ENCODE measurements at places on chromosomes 13 and 19.

DNA sequence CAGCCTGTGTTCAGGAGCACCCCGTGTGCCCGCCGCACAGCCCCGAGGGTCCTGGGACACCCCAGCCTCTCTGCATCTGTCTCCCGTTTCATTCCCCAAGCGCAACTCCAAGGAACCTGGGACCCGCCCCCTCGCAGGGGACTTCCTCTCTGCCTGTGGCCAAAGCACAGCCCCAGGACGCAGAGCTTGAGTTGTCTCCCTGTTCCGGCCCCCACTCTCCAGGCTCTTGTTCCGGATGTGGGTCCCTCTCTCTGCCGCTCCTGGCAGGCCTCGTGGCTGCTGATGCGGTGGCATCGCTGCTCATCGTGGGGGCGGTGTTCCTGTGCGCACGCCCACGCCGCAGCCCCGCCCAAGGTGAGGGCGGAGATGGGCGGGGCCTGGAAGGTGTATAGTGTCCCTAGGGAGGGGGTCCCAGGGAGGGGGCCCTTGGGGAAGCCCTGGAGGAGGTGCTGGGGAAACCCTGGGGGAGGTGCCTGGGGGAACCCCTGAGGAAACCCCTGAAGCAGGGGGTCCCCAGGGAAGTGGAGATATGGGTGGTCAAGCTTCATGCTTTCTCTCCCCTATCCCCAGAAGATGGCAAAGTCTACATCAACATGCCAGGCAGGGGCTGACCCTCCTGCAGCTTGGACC lies 1.3 kb downstream of the HCST start:
- H3K27ac ChIP-seq: peak overlapping the region; percentile 99
- peaks cover 41% of the 10 kb centered on the region for H3K36me3 ChIP-seq
- peaks cover 59% of the 10 kb centered on the region for H3K4me1 ChIP-seq
- DNase-seq: peak; percentile 86
- H3K27me3 ChIP-seq: no peaks in the 10 kb centered on the region

GRCh38 chr13:96089749-96090239 lies at the start of gene HS6ST3:
Gene HS6ST3, plus strand, starts transcription at chr13:96090107.
- H3K4me3 ChIP-seq: no peak within 1 kb of the TSS
- DNase-seq: no peak
- H3K4me1 ChIP-seq: no peaks in the 10 kb centered on the region
- H3K36me3 ChIP-seq: no peaks in the 10 kb centered on the region
- H3K27me3 ChIP-seq: peaks cover 56% of the 10 kb centered on the region
- H3K27ac ChIP-seq: no peak within 1 kb of the TSS

GRCh38 chr19:2976609-2977000 lies 759 bp upstream of the TLE6 start:
- peaks cover 17% of the 10 kb centered on the region for H3K4me1 ChIP-seq
- H3K27ac ChIP-seq: peak overlapping the region; percentile 59
- peak overlapping the region; percentile 83 for H3K4me3 ChIP-seq

- DNase-seq: no peak
- no peaks in the 10 kb centered on the region for H3K4me1 ChIP-seq
- no peaks in the 10 kb centered on the region for H3K27me3 ChIP-seq
- no peak overlapping the region for H3K27ac ChIP-seq
- no peaks in the 10 kb centered on the region for H3K36me3 ChIP-seq
Observed at GRCh38 chr13:107743100-107743499, 472.2 kb downstream of the LIG4 start.

GRCh38 chr13:101150998-101151397 lies 265.3 kb downstream of the NALCN start:
- no peak overlapping the region for H3K4me3 ChIP-seq
- no peaks in the 10 kb centered on the region for H3K4me1 ChIP-seq
- H3K27me3 ChIP-seq: peaks cover 52% of the 10 kb centered on the region
- no peaks in the 10 kb centered on the region for H3K36me3 ChIP-seq
- DNase-seq: no peak

DNA sequence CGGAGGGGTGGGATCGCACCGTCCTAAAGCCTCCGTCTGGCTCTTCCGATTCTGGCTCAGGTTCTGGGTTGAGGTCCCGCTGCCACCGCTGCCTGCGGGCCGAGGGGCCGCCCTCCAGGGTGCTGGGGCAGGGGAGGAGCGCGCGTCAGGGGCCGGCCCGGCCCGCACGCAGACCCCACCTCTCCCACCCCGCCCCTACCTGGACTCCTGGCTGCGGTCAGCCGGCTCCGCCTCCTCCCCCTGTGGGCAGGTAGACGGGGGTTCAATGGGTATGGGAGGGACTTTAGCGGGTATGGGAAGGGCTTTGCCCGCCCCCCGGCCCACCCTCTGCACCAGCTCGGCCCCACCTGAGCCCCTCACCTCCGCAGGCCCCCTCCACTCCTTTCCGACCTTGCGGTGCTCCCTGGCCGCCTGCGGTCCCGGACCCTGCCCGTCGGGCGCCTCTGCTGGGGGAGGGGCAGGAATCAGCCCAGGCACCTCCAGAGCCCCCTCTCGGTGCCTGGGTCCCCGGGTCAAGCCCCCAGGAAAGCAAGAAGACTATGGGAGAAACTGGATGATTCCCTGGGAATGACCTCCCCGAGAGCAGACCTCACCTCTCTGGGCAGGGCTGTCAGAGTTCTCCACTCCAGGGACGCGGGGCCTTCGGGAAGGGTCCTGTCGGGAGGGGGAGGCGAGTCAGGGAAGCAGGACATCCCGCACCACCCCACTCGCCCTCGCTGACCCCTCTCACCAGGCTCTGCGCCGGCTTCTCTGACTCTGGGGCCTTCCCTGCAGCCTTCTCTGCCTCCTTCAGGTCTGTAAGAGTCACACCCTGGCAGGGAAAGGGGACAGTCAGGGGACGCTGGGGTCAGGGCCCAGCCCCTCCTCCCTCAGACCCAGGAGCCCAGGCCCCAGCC lies 17.0 kb downstream of the EPS8L1 start:
- H3K4me1 ChIP-seq: peaks cover 19% of the 10 kb centered on the region
- H3K27ac ChIP-seq: no peak overlapping the region
- peaks cover 13% of the 10 kb centered on the region for H3K27me3 ChIP-seq
- no peak overlapping the region for H3K4me3 ChIP-seq

GRCh38 chr19:13164343-13165161 lies 14.3 kb downstream of the IER2 start:
- peaks cover 68% of the 10 kb centered on the region for H3K4me1 ChIP-seq
- peak overlapping the region; percentile 95 for H3K27ac ChIP-seq
- H3K27me3 ChIP-seq: no peaks in the 10 kb centered on the region
- no peak for DNase-seq

DNA sequence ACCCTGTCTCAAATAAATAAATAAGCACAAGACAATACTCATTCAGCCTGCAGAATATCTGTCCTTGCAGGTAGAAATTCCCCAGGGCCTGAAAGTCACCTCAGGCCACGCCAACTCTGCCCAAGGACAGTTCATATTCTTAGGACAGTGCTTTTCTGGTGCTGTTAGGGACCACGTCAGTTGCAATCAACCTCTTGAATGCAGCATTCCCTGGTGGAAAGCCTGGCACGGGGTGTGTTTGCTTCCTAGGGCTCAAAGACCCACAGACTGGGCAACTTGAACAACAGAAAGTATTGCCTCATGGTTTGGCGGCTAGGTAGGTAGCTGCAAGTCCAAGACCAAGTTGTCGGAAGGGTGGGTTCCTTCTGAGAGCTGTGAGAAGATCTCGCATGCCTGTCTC lies 160.3 kb downstream of the KCTD15 start:
- peaks cover 62% of the 10 kb centered on the region for H3K27me3 ChIP-seq
- H3K4me1 ChIP-seq: no peaks in the 10 kb centered on the region
- no peak overlapping the region for H3K4me3 ChIP-seq

DNA sequence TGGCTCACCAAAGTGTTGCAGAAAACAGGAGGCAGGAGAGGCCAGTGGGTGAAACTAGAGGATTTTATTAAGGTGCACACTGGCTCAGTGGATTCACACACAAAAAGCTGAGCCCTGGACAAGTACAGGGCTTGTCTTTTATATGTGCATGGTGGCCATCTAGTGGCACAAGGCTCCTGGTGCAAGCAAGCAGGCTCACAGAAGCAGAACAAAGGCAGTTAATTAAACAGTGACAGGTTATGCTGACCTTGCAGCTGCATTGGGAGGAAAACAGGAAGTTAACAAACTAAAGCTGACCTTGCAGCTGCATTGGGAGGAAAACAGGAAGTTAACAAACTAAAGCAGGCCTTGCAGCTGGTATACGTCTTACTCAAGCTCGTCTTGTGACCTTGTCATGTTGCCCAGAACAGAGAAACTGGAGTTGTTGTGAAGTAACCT lies 65.3 kb upstream of the ZNF681 start:
- H3K4me1 ChIP-seq: no peaks in the 10 kb centered on the region
- H3K27me3 ChIP-seq: no peaks in the 10 kb centered on the region
- no peak for DNase-seq
- no peaks in the 10 kb centered on the region for H3K36me3 ChIP-seq
- H3K27ac ChIP-seq: no peak overlapping the region
- H3K4me3 ChIP-seq: no peak overlapping the region

- no peak for DNase-seq
- no peaks in the 10 kb centered on the region for H3K27me3 ChIP-seq
- H3K4me3 ChIP-seq: no peak overlapping the region
Observed at GRCh38 chr13:105538346-105538745, 997.1 kb downstream of the EFNB2 start.

GRCh38 chr13:62879071-62879470 lies 1463.4 kb upstream of the PCDH20 start:
- no peaks in the 10 kb centered on the region for H3K4me1 ChIP-seq
- no peak for DNase-seq
- no peak overlapping the region for H3K4me3 ChIP-seq
- H3K36me3 ChIP-seq: no peaks in the 10 kb centered on the region
- H3K27ac ChIP-seq: no peak overlapping the region

DNA sequence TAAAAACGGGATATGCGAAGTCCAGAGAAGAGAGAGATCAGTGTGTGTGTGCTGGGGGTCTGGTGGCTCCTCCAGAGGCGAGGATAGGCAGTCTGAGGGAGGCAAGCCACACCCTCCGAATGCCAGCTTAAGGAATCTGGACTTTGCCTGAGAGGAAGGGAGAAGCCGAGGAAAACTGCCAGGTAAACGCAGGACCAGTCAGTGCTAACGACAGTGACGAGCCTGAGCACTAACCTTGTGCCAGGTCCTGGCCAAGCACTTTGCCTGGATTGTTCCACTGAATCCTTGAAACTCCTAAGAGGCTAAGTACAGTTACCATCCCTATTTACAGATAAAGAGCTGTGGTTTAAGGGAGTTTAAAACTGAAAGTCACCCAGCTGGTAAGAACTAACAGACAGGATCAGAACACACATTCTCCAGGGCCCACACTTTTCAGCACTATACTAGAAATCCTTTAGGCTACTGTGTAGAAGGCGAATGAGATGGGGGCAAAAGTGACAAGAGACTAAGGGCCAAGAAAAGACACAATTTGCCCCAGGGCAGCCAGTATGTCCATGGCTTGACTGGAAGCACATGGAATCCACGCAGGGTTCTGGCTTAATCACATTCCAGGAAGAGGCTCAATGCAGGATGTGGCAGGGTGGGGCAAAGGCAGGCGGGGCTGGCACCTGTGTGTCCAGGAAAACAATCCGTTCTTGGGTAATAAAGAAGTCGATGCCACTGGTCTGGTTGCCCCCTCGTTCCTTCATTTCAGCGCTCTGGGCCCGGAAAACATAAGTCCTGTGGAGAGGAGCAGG lies 15.1 kb downstream of the SMG9 start:
- H3K4me1 ChIP-seq: peaks cover 38% of the 10 kb centered on the region
- peak overlapping the region; percentile 34 for H3K4me3 ChIP-seq
- H3K27ac ChIP-seq: peak overlapping the region; percentile 86
- peaks cover 33% of the 10 kb centered on the region for H3K36me3 ChIP-seq
- no peak for DNase-seq

DNA sequence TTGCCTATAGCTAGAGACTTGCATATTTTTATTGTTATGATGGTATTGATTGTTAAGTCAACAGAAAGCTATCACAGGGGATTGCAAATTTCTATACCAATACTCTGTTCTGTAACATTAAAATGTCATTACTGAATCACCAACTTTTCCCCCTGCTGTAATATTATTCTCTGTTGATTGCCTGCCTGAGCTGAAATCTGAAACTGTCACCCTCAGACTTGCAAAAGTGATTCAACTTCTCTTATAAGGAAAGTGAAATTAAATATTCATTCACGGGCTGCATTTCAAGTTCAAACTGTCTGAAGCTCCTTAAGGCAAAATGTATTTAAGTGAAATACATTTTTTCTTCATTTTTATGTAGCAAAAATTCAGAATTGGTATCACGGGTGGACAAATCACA lies 723.2 kb downstream of the PCDH9 start:
- no peak overlapping the region for H3K4me3 ChIP-seq
- no peaks in the 10 kb centered on the region for H3K27me3 ChIP-seq
- DNase-seq: no peak
- H3K27ac ChIP-seq: no peak overlapping the region
- H3K4me1 ChIP-seq: no peaks in the 10 kb centered on the region

DNA sequence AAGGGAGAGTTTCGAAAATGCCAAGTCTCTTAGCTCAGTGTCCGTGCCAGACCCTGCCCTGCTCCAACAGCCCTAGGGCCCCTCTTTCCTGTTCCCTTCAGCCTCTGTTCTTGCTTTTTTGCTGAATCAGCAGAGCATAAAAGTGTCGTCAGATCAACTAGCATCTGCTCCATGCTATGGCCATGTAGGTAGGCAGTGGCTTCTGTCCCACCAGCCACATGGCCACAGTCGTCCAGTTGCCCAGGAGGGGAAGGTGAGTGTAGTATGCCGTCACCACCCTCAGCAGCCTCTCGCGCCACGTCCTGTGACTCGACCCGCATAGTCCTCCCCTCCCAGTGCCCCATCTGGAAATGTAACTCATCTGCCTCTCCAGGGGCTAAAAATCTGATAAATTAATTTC lies 50.9 kb upstream of the ATP11A start:
- H3K36me3 ChIP-seq: peaks cover 3% of the 10 kb centered on the region
- peaks cover 64% of the 10 kb centered on the region for H3K27me3 ChIP-seq
- DNase-seq: no peak
- H3K4me3 ChIP-seq: no peak overlapping the region
- no peak overlapping the region for H3K27ac ChIP-seq

GRCh38 chr13:38872693-38873092 lies 117.9 kb downstream of the STOML3 start:
- peaks cover 21% of the 10 kb centered on the region for H3K27me3 ChIP-seq
- no peak overlapping the region for H3K27ac ChIP-seq
- H3K4me1 ChIP-seq: no peaks in the 10 kb centered on the region
- H3K36me3 ChIP-seq: no peaks in the 10 kb centered on the region
- no peak overlapping the region for H3K4me3 ChIP-seq

DNA sequence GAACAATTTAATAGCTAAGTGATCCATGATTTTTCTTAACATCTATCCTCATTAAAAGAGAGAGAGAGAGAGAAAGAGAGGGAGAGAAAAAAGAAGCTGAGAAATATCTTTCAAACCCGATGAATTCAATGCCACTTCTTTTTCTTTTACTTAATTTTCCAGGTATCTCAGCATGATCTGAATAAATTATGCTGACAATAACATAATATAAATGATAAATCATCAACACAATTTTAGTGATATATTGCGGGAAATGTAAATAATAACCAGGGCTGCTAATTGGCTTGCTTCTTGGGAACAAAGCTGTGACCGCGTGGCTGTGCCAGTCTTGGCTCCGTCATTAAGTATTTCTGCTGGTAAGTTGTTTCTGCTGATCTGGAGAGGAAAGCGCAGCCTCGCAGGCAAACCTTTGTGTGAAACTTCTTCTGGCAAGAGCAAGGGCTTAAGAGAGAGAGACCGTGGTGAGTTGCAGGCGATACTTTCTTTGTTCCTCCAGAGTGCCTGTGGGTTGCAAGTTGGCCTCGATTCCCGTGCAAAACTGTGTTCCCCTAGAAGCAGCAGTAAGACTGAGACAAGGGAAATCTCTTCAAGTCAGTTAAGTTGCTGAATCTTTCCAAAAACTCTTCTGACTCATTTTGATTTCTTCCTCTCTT lies 489.1 kb upstream of the TSHZ3 start:
- H3K4me1 ChIP-seq: no peaks in the 10 kb centered on the region
- H3K27ac ChIP-seq: no peak overlapping the region
- H3K36me3 ChIP-seq: no peaks in the 10 kb centered on the region
- no peaks in the 10 kb centered on the region for H3K27me3 ChIP-seq
- no peak for DNase-seq
